ENCODE measurements at places on chromosomes 16 and 17.

GRCh38 chr16:1772362-1772907 is at the start of gene EME2:
EME2 (plus strand) TSS chr16:1772810; CDS start chr16:1773228, 418 bp downstream.
- DNase-seq, result peak; percentile 37

GRCh38 chr16:56632156-56632847 is at the start of gene MT1M:
MT1M (plus strand) TSS chr16:56632659; CDS start chr16:56632732, 73 bp downstream.
- no peak for DNase-seq

DNA sequence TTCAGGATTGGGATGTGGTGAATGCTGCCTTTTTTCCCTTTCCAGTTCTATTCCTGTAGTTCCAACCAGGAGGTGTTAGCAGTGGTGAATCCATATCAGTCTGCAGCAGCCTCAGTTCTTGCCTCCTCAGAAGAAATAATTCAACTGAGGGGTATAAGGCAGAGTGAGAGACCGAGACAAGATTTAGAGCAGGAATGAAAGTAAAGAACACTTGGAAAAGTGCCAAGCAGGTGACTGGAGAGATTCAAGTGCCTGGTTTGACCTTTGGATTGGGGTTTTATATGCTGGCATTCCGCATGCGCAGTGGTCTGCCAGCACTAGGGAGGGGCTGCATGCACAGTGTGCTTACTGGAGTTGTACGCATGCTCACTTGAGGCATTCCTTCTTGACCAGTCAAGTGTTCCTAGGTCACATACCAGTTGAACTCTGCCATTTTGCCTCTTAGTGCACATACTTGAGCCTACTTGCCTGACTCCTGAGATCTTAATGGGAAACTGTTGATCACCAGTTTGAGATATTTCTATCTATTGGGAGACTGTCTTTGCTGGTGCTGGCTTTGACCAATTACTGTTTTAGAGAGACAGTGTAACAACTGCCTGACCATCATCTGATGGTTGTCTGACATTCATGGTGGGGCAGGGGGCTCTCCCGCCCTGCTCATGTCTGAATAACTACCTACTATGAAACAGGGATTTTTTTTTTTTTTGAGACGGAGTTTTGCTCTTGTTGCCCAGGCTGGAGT is 680 bp upstream of the CCL15 start:
- DNase-seq, result no peak

DNA sequence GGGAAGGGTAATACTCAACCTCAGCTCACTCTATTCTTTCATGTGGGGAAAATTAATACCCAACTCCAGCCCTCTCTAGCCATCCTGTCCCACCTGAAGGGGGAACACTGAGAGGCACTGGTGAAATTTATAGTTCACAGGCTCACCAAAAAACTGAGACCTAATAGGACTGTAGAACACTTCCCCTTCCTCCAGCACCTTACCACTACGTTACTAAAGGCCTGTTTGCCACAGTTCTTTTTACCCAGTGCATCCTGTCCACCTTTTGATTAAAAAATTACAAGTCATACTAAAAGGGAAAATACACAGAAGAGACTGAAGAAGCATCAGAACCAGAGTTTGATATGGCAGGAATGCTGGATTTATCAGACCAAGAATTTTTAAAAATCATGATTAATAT is 26.0 kb downstream of the DHRS7B start:
- no peak for DNase-seq

- DNase-seq, result peak; percentile 47
These were observed 2.7 kb downstream of the SOCS3 start for GRCh38 chr17:78357177-78357586.

- DNase-seq, result no peak
These were observed 43.3 kb downstream of the SALL1 start for GRCh38 chr16:51107742-51108141.

DNA sequence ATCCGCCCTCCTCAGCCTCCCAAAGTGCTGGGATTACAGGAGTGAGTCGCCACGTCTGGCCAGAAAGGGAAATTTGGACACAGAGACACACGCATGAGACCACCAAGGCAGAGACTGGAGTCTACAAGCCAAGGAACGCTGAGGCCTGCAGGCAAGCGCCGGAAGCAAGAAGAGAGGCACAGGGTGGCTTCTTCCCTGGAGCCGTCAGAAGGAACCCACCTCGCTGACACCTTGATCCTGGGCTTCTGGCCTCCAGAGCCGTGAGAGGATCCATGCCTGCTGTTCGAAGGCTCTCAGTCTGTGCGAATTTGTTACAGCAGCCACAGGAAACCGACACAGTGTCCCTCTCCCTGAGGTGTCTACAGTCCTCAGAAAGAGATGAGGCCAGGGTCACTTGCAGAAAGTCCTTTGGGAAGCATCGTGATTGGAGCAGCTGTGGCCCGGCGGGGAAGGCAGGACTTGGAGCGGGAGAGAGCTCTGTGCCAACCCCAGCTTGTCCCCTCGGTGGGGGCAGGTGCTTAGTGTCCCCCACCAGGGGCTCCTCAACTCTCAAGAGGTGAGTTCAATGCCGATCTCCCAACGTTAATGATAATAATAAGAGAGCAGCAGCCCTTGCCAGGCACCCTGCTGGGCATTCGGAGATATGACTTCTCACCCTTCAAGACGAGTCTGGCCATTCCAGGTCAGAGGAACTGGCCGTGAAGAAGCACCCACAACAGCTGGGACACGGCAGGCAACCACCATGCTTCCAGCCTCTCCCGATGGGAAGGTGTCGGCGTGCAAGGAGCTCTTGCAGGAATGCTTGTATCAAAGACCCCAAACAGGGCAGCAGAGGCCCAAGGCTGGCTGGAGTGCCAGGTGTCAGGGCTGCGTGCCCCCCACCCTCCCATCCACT is 68.4 kb upstream of the TNRC6C start:
- DNase-seq, result no peak

DNA sequence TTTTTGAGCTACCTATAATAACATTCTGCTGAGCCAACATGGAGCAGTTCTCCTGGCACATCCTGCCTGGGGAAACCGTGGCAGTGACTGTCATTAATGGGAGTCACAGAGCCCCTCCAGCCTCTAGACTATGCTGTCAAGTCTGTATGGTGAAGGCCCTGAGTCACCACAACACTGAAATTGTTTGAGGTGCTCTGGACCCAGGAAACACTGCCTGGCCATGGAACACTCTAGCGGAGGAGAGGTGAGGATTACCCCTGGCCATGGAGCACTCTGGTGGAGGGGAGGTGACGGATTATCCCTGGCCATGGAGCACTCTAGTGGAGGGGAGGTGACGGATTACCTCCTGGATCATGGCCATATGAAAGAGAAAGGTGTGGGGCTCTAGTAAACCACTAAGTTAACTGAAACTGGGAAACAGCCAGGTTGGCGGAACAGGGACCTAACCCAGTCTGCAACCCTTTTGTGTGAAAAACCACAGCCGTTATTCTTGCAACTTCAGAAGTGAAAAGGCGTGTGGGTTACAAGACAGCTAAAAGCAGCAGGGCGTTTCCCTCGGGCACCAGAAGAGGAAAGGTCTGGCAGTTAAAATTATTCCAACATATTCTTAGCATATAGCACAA is 156.7 kb downstream of the KCNJ12 start:
- no peak for DNase-seq

DNA sequence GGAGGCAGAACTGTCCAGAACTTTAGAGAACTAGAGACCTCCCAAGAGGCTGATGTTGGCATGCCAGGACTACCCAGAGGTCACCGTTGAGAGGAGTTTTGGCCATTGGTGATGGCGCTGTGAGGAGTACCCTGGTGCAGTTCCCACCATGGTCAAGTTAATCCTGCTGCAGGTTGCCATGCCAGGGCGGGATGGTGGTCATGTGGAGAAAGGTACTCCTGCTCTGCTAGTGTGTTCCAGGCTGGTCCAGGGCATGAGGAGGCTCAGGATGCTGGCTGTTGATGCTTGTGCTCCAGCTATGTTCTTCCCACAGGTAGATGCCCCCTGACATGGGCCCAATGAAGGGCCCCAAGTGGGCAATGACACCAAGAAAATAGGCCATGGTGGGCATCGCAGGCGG is 4.1 kb upstream of the PHF12 start:
- no peak for DNase-seq

- no peak for DNase-seq
These were observed 71.8 kb upstream of the METRNL start for GRCh38 chr17:83007504-83008185.

DNA sequence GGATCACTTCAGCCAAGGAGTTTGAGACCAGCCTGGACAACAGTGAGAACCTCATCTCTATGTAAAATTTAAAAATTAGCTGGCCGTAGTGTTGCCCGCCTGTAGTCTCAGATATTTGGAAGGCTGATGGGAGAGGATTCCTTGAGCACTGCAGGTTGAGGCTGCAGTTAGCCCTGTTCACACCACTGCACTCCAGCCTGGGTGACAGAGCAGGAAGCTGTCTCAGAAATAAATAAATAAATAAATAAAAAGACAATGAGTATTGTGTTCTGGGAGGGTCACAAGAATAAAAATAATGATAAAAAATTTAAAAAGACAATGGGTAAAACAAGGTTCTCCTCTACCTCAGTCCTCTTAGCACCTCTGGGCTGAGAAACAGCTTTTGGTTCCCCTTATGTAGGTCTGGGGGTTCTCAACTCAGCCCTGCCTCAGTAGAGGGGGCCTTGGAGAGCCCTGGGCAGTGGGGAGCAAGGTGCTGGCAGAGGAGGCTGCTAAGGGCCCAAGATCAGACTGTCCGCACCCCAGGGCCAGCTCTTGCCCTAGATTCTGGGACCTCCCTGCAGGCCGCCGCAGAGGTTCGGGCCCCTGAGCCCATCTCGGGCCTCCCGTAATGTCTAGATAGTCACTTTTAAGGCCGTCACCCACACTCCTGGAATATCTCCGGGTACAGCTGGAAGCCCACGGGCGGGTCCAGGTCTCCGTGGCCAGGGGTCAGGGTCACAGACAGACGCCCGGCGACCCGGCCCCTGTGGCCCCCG is 3.4 kb downstream of the ZNF764 start:
- DNase-seq, result no peak

DNA sequence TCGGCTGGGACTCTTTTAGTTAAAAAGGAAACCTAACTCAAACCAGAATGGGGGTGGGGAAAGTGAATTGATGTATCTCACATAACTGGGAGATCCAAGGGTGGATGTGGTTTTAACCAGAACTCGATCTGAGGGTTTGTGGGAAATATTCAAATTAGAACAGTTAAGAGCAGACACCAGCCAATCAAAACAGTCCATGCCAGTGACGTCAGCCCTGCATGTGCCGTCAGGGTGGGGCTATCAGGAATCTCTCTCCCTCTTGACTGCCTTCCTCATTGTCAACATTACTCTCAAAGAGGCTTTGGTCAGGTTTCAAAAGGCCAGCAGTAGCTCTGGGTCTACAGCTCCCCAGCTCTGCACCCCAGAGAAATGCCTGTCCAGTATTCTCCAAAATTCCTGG is 94.2 kb upstream of the HSBP1 start:
- DNase-seq, result no peak

- DNase-seq, result no peak
These were observed 418.9 kb upstream of the MAF start for GRCh38 chr16:80019395-80019794.

DNA sequence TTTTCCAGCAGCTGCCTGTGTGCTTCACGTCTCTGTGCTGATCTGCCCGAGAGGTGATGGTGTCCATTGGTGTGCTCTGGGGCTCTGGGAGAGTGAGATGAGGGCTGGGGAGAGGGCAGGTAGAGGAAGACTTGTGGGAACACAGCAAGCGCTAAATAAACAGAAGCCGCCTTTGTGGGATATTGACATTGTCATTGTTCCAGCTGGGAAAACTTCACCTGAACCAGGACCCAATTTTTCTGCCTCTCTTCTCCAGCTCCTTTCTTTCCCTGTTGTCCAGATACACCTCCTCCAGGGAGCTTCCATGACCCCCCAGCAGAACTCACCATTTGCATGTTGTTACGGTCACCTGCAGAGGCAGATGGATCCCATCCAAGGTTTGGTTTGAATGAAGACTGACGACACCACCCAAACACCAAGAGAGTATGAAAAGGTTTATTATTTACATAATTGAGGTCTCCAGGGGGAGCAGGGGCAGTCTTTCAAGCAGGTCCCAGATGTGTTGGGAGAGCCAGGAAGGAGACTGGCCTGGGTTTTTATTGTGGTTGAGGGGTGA is 3.6 kb upstream of the ITGA3 start:
- DNase-seq, result no peak

DNA sequence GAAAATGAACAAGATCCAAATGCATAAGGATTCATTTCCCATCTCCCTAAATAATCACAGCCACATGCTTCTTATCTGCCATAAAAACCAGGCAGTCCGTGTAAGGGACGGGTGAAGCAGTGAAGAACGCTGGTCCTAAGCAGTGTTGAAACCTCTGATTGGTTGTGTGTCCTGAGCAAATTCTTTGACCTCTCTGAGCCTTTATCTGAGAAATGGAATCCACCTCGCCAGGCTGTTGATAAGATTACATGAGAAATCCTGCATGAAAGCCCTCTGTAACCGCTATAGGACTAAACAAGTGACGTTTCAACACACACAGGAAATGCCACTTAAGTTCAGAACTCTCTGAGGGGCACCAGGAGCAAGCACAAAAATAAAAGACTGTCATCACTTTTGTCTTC is 26.8 kb downstream of the GAS7 start:
- no peak for DNase-seq

Data from CD4-positive, alpha-beta T cell treated with Interleukin-21 for 1 hour (primary cell).